Hematopoietic multipotent progenitor cell treated with erythropoietin and hydrocortisone succinate and interleukin-3 and kit ligand, for 4 days (in vitro differentiated cells): ENCODE measurements at places on chromosomes 6 and 20.

GRCh38 chr6:149925253-149925973, 2.5 kb upstream of the RAET1G start:
- peak; percentile 31 for DNase-seq

DNA sequence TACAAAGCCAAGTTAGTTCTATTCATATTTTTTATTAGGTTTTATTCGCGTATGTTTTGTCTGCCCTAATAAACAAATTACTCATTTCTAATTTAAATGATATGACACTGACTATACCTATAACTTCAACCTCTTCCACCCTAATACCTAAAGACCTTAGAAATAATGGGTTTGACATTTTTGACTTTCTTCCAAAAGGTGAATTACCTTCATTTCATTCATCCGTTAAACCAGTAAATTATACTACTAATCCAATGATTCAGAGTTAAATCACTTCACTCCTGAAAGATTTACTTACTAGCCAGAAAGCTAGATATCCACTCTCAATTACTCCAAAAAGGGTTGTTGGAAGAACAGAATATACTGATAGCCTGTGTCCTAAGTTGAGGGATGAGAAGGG, 5.2 kb downstream of the MRPS10 start:
- no peak for DNase-seq

GRCh38 chr6:147361311-147361981, 147.0 kb upstream of the SAMD5 start:
- no peak for DNase-seq

DNA sequence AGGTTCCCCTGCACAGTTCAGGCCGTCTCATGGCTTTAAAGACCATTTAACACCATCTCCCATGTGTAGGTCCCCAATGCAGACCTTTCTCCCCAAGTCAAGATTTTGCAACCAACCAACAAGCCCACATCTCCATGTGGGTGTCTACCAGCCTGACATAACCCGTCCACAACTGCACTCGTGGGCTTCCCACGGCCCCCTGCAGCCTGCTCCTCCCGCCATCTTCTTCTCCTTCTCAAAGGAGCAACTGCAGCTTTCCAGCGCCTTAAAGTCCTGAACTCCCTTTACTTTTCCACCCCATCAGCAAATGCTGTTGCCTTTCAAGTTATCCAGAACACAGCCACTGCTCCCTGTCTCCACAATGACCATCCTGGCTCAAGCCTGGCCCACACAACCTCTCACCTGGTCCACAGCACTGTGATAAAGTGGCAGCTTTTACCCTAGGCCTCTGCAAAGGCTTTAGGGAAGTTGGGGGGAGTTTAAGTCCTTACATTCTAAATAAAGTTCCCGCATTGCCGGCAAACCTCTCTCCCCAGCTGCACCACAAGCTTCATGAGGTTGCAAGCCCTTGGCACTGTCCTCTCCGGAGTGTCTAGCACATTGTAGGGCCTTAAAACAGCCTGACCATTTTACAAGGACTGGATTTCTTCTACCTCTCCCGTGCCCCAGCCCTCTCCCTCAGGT, 140.5 kb downstream of the PREX1 start:
- DNase-seq, result no peak

GRCh38 chr6:38353310-38354036, 286.3 kb downstream of the BTBD9 start:
- DNase-seq, result no peak

DNA sequence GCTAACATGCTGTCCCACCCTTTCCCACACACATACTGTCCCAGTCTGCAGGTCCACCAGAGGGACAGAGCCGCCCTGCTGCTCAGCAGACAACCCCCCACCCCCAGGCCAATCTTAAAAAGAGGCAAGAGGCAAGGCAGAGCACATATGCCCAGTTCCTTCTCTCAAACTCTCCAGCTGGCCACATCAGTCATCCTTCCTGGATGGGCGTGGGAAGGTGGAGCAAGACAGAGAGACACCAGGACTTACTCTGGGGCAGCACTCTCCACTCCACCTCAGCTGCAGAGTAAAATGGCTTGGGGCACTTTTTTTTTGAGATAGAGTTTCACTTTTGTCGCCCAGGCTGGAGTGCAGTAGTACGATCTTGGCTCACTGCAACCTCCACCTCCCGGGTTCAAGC, 10.8 kb downstream of the MOCS3 start:
- no peak for DNase-seq

DNA sequence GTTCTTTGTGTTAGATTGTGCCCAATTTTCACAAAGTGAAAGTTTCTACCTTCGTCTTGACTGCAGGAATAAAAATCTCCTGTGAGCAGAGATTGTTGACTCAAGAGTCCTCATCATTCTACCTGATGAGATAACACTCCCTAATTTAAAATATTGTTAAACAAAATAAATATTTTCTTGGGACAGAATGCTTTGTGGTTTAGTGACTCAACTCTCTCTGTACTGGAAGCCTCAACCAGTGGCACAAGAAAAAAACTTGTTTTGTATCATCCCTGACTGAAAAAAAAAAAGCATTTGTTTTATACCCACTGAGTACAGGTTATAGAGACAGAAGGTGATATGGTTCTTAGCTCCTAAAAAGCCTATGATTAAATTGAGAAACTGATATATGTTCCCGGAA, 78.9 kb downstream of the CRYBG1 start:
- no peak for DNase-seq

DNA sequence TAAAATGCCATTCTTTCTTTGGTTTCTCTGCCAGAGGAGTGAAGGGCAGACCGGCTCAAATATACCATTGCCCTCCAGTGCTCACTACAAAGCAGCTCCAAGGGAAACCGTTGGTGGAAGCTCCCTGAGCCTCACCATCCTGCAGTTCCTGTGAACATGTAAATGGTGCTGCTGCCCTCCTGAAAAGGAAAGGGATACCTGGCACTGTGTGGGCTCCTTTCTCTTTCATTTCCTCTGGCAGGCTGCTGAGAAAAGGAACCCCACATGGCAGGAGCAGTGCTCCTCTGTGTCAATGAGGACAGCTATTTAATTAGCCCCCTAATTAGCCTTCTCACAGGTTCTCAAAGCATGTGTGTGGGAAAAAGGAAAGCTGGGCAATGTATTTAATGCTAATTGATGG, 142.5 kb downstream of the KLHL32 start:
- no peak for DNase-seq

DNA sequence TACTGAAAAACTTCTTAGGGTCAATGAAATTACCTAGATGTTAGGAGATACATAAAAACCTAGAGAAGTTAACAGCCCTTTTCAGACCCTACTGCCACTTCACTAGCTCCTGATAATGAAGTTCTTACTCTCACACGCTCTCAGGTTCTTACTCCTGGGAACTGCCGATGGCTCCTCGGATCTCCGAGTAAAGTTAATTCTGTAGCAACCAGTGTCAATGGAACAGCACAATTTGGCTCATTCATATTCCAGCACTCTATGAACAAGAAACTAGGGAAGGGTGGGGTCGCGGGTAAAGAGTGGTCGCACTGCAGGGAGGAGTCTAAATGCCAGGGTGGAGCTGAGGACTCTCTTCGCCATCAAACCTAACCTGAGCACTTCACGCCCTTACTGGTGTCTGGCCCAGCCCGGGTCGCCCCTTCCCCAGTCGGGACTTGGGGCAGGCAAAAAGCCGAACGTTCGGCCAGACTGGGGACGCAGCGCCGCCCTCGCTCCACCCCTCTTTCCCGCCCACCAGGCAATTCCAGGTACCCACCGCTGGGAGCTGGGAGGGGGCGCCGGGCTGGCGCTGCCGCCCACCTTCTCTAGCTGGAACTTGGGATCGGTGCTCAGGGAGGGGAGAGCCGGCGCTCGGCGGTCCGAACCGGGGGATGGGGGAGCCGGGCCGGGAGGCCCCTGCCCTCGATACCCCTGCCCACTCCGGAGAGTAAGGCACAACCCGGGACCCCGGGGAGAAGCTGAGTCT, 744 bp downstream of the RAB23 start:
- DNase-seq, result peak; percentile 74

- peak; percentile 59 for DNase-seq
Measured at GRCh38 chr20:47397652-47398301, 41.3 kb upstream of the ZMYND8 start.

- DNase-seq, result peak; percentile 29
Measured at GRCh38 chr6:45614488-45615285, 237.0 kb upstream of the SUPT3H start.

GRCh38 chr6:16336056-16336818, 97.8 kb downstream of the GMPR start:
- DNase-seq, result no peak

DNA sequence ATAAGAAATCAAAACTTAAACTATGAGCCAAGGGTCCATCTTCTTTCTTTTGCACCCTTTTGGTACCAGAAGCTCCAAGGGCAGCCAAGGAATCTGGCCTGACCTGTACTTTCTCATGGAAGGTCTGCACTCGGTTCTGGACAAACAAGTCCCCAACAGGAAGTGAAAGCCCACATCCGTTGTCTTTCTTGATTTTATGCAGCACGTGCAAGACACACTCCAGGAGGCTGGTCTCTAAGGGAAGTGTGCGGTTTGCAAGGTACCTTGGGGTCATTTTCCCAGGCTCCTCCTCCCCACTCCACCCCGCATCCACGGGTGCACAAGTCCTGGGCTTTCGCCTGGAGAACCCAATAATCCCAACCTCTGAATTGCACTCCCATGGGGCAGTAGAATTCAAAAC, 101.9 kb downstream of the NFATC2 start:
- DNase-seq, result no peak

- peak; percentile 41 for DNase-seq
Measured at GRCh38 chr6:160667639-160668481, 3.8 kb upstream of the LPA start.

DNA sequence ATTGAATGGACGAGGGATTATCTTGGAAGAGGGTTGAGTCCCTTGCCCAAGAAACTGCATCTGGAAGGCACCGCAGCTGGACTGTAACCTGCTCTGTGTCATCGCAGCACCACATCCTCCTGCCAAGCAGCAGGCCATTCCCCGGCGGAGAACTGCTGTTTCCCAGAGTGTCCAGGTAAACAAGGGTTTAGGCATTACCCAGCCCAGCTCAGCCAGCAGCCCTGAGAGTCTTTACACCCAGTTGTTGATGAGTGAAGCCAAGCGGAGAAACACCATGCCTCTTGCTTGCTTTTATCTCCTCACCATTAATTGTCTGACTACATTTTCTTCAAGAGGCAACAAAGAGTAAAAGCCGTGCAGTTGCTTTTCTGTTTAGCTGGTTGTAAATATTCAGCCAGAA, 104.1 kb downstream of the CDH4 start:
- no peak for DNase-seq

DNA sequence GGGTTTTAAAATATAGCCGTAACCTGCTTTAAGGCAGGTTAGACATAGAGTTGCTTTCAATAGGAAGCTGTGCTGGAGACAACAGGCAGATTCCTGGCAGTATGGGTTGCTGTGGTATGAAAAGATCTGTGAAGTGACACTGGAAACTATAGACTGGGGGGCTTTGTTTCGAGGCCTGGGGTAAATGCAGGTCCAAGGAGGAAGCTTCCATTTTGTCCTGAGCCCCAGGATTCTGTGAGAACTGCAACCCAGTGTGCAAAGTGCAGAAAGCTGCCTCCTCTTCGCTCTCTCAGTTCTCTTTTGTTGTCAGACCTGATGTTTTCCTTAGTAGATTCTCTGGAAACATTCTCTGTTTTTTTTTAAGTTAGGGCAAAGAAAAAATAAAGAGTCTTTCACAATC, 86.9 kb downstream of the LYRM4 start:
- DNase-seq, result no peak

GRCh38 chr6:12049165-12049564, 37.1 kb downstream of the HIVEP1 start:
- no peak for DNase-seq

- DNase-seq, result no peak
Measured at GRCh38 chr20:64108731-64109681, 1.6 kb upstream of the NPBWR2 start.

DNA sequence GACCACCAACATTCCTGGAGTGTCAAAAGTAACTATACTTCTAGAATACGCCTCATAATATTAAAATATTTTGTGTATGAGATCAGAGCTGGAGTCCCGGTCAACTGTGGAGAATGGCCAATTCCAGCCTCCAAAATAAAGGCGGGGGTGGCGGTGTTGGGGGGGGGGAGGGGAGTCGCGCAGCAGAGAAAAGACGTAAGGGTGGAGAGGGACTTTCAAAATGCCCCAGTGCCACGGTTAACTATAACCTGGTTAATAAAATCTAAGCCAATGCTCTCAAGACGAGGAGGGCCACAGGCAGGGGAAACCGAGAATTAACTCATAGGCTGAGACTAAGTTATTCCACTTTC, 1.3 kb downstream of the NUP153 start:
- DNase-seq, result peak; percentile 68

- DNase-seq, result no peak
Measured at GRCh38 chr6:1797801-1798200, 188.1 kb downstream of the FOXC1 start.

- no peak for DNase-seq
Measured at GRCh38 chr6:147065786-147066185, 138.4 kb upstream of the STXBP5 start.

DNA sequence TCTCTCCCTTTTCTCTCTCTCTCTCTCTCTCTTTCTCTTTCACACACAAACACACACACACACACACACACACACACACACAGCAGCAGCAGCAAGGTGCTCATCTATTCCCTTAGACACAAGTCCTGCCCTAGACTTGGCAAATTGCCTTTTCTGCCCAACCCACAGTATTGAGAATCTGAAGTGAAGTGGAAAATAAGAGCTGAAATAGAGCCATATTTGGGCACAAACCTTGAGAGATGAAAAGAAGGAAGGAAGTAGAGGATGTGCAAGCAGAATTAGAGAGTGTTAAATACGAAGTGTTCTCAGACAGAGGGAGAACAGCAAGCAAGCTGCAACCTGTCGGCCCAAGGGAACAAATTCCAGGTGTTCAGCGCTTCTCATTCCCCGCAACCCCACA, 557.5 kb upstream of the NOX3 start:
- DNase-seq, result peak; percentile 75

DNA sequence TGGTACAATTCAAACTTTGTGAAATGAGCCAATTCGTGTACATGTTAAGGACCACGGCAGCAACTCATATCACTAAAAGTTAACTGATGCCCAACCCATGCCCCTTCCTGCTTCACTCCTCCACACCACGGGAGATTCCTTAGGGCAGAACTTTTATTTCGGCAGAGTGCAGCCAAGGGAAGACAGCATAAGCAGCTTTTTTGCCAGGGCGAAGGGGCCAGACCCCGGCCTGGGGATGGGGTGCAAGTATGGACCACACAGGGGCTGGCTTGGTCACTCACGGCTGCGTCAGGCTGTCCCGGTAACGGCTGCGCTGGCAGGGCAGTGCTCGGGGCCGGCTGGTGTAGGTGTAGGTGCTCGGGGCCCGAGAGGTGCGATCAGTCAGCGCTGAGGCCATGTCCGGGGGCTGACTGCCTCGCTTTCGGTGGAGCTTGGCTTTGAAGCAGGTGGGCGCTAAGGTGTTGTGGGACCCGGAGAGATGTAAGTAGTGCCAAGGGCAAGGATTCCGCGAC, 792 bp downstream of the RSPH3 start:
- no peak for DNase-seq

- no peak for DNase-seq
Measured at GRCh38 chr20:14604143-14604542, 266.7 kb upstream of the FLRT3 start.
